Stimulated activated CD8-positive, alpha-beta memory T cell treated with anti-CD3 and anti-CD28 coated beads, Interleukin-7, amount 100 ng/mL, for 1 hour (primary cell): ENCODE measurements at places on chromosomes 7 and 10.

- no peak for DNase-seq
Observed at GRCh38 chr10:2122431-2123124, 385.3 kb upstream of the ADARB2 start.

DNA sequence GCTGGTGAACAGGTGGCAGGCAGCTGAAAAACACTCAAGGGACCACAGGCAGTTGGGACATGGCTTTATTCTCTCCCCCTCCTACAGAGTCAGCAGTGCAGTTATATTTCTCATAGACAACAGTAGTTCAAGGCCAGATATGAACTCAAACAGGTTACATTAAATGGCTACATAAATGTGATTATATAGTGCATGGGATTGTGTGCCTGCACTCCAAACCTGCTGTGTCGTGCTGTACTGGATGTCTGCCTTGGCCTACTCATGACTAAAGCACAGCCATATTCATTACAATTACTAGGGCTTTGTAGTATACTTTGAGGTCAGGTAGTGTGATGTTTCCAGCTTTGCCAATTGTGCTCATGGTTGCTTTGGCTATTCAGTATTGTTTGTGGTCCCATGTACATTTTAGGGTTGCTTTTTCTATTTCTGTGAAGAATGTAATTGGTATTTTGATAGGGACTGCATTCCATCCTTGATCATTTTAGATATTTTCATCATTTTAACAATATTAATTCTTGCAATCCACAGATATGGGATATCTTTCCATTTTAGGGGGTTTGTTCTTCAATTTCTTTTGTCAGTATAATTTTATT is 393.6 kb downstream of the CNTNAP2 start:
- DNase-seq, result no peak

GRCh38 chr7:133025056-133025455 is 56.8 kb downstream of the CHCHD3 start:
- DNase-seq, result no peak

GRCh38 chr7:152120210-152120609 is 94.7 kb downstream of the GALNT11 start:
- no peak for DNase-seq

DNA sequence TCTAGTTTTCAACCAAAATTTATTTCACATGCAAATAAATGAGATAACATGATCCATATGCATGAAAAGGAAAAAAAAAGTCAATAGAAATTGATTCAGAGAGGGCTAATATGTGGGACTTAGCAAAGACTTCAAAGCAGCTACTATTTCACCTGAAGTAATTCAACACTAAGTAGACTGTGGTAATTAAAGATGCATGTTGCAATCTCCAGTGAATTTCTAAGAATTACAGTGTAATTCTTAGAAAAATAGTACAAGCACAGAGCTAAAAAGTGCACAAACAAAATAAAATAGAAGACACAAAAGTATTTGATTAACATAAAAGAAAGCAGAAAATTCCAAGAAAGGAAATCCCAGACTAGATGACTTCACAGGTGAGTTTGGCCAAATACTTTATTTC is 25.7 kb downstream of the GPR22 start:
- no peak for DNase-seq

GRCh38 chr7:105001652-105002184 is 12.3 kb upstream of the KMT2E start:
- no peak for DNase-seq
